ENCODE measurements at places on chromosomes 2 and 18. TPM values are rescaled to one million over a fixed set of nuclear protein-coding genes. Genes with fewer than 3 reads are reported as not detected.

POTEC gene
- not detected for total RNA-seq

FECH gene
- 20.8 TPM for total RNA-seq

EFEMP1 gene
- total RNA-seq: 51.9 TPM

SLC38A11 gene
- total RNA-seq: 0.07 TPM

PMS1 gene
- total RNA-seq: 29.7 TPM

XIRP2 gene
- not detected for total RNA-seq

GLI2 gene
- total RNA-seq: 0.07 TPM

ANKRD44 gene
- 1.0 TPM for total RNA-seq

ATP6V1C2 gene
- total RNA-seq: 0.68 TPM

NYAP2 gene
- total RNA-seq: under 0.01 TPM
